ENCODE measurements at places on chromosomes 5 and 9.
A peak's percentile ranks its signal among the peaks of the same experiment; 100 is the strongest.

DNA sequence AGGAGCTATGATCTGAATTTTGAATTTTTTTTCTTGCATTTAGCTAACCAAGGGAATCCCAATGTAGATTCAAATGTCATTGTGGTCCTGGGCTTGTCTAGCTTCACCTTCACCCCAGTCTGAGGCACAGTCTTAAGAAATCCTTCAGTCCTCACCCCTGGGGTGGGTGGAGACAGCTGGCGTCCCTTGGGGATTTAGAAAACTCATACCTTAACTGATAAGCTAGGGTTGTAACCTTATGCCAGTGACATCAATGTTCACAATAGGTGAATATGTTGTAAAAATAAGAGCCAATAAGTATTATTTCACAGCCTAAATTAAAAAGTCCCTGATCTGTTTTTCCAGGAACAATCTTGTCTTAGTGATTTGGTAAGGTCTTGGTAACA lies 4.6 kb downstream of the ISOC1 start:
- DNase-seq, result no peak

- DNase-seq, result no peak
Measured at GRCh38 chr5:138981131-138981530, 106.0 kb upstream of the LRRTM2 start.

DNA sequence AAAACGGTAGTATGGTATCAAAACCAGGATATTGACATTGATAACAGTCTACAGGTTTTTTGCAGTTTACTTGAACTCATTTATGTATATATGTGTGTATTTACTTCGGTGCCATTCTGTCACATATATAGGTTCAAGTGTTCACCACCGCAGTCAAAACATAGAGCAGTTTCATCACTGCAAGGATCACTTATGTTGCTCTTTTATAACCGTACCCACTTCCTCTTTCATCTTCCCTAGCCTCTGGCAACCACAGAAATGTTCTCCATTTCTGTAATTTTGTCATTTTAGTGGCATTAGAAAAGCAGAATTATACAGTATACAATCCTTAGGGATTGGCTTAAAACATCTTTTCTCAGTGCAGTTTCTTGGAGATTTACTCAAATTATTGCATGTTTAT lies 90.3 kb downstream of the SH3GL2 start:
- no peak for DNase-seq

- peak; percentile 22 for DNase-seq
Measured at GRCh38 chr5:168227973-168228615, 63.4 kb upstream of the WWC1 start.

DNA sequence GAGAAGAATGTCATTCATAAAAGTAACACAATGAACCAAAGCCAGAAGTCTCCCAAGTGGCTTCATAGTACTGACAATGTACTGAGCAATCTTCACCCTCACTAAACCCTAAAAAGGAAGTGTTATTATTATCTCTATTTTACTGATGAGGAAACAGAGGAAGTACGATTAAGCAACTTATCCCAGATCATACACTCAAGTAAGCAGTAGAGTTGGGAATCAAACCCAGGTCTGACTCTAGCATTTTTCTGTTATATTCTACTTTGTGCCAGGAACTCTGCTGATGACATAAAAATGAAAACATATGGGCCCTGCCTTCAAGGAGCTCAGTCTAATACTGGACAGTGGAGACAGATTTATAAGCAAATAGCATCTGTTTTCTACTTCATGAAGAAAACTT lies 109.2 kb downstream of the RAPGEF6 start:
- DNase-seq, result no peak

DNA sequence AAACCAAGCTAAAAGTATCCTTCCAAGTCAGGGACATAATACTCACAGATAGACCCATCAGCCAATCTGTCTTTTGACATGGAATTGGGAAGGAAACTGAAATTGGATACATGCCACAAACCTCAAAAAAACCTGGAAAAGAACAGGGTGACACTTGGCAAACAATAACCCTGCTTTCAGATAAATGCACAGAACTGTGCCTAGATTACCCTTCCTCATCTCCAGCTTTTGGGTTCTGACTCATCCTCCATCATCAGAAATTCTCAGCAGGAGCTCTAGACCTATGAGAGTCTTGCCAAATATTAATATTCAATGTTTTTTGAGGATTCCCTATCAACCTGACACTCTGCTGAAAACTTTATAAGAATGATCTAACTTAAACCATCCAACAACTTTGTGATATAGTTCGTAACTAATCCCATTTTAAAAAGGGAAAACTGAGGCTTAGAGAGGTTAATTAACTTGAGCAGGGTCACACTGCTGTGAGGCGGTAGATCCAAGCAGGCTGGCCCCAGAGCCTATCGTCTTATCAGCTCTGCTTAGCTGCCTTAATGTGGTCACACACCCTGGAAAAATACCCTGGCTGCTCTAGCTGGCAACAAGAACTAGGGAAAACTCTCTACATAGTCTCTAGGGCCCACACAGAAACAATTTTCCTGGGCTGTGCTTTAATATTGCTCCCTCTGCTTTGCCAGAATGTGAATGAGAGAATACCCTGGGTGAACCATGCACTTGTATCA lies 157.0 kb upstream of the TRPC7 start:
- DNase-seq, result no peak

GRCh38 chr5:97501965-97502305 lies 318.9 kb upstream of the RIOK2 start:
- no peak for DNase-seq

- no peak for DNase-seq
Measured at GRCh38 chr5:102226321-102226720, 69.8 kb downstream of the SLCO4C1 start.

GRCh38 chr5:152527358-152528052 lies 122.4 kb upstream of the NMUR2 start:
- DNase-seq, result peak; percentile 17

GRCh38 chr5:74550927-74551326 lies 89.6 kb downstream of the ENC1 start:
- no peak for DNase-seq

DNA sequence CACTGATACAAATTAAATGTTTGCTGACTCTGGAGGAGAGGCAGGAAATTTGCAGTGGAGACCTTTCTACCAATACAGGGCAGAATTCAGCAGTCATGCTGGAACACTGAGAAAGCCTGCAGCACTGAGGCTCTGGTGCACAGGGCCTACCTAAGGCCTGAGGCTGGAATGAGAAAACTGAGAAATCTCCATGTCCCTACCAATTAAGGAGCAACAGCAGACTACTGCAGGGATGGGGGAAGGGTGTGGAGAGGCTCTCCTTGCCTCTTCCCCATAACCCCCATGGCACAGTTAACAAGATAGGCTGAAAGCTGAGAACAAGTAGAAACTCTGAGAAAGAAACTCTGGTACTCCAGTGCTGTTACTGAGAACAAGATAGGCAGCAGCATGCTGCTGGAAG lies 10.5 kb downstream of the FBXO4 start:
- DNase-seq, result no peak

All from GM20000 (cell line).